Activated CD4-positive, alpha-beta T cell treated with anti-CD3 and anti-CD28 coated beads, Interleukin-2, amount 10 ng/mL, durations not matched to agents 24 days and 14 days (primary cell): ENCODE measurements at places on chromosomes 6 and 20.

DNA sequence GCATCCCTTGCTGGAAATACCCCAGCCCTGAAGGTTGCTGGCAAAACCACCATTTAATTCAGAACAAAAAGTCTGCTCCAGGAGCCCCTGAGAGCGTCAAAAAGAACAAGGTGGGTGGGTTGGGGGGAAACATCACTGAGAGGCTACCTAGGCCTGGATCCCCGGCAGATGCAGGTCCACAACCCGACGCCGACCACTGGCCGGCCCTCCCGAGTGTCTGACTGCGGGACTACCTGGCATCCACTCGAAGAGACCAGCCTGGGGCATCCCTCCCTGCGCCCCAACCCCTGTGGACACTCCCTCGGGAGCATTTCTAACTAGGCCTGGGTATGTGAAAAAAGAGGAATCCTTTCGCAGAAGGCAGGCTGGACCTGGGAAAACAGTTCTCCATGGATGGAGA is 47.2 kb downstream of the FAM209B start:
- no peak for DNase-seq

GRCh38 chr6:169014211-169015197 is 239.1 kb downstream of the THBS2 start:
- peak; percentile 14 for DNase-seq

- no peak for DNase-seq
These were observed 284.9 kb upstream of the TBX18 start for GRCh38 chr6:85049282-85049681.

- peak; percentile 75 for DNase-seq
These were observed 304.4 kb downstream of the PREX1 start for GRCh38 chr20:48523191-48523995.

DNA sequence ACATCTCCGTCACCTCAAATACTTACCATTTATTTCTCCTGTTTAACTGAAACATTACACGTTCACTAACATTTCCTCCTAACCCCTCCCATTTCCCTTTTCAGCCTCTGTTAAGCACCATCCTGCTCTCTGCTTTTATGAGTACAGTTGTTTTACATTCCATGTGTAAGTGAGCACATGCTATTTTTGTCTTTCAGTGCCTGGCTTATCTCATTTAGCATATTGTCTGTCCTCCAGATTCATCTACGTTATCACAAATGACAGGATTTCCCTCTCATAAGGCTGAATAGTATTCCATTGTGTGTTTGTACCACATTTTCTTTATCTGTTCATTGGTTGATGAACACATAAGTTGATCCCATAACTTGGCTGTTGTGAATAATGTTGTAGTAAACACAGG is 22.7 kb downstream of the TAF11 start:
- no peak for DNase-seq

- no peak for DNase-seq
These were observed 164.5 kb upstream of the BTBD3 start for GRCh38 chr20:11753155-11753554.
